ENCODE measurements at places on chromosomes 4 and X. TPM values are rescaled to one million over a fixed set of nuclear protein-coding genes. Genes with fewer than 3 reads are reported as not detected.

DNA sequence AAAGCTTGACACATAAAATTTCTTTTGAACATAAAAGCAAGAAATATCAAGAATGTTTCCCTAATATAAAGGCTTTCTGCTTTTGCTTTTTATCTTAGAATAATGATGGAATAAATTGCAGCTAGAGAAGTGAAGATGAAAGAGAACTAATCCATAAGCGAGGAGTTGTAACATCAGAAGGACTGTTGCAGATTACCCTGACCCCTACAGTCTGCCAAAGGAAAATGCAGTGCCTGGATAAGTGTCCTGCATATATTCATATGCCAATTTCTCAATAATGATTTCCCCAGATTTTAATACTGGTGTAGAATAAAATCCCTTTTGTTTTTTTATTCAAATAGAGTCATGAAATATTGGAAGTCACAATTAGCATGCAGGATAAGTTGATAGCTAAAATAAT is 115.9 kb downstream of the MAGEC2 start:
- DNase-seq, result no peak

- no peak for DNase-seq
These were observed 25.6 kb downstream of the PTTG2 start for GRCh38 chr4:37985730-37986275.

DNA sequence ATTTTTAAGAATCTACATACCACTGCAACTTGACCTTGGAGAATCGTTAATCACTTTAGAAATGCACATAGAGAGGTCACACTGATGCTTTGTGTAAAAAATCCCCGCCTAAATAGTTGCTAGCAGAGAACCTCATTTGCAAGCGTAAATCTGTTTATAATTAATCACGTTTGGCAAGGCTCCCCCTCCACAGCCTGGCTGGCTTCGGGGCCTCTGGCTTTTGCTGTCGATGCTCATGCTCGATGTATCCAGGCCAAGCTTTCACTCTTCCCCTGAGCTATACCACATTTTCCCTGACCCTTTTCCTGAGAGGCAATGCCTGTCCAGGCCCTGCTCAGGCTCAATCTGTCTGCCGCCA is 23.4 kb downstream of the CYTL1 start:
- no peak for DNase-seq

DNA sequence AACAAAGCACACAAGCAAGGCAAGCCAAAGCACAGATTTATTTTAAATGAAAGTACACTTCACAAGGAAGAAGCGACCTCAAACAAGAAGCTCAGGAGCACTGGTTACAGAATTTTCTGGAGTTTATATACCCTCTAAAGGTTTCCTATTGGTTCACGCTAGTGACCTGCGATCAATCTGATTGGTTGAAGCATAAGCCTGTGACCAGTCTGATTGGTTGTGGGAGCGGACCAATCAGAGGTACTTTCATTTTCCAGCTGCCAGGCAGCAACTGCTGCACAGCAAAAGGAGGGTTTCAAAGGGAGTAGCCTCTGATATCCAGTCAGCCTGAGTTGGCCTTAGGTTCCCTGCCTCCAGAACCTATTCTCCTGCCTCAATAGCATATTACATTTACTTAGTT is 4.6 kb upstream of the AREG start:
- no peak for DNase-seq

DNA sequence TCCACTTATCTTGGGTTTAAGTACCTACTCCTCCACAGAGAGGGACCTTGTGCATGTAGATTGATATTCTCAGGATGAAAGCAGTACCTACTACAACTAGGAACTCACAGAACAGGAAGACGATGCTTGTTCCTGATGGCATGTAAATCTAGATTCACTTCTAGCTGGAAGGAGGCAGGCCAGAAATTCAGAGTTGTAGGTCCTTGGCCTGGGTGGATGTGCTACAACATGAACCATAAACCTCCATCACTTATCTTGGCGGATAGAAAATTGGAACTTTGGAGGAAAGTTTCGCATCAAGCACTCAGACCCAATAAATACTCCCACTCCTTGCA is 9.3 kb upstream of the SMIM20 start:
- DNase-seq, result no peak

GRCh38 chr4:56342746-56343145 is 44.5 kb downstream of the AASDH start:
- DNase-seq, result no peak

- DNase-seq, result no peak
These were observed 831.6 kb upstream of the NDST4 start for GRCh38 chr4:115945026-115945425.

- DNase-seq, result no peak
These were observed 492.2 kb upstream of the AADAT start for GRCh38 chr4:170581969-170582368.

GRCh38 chrX:120244395-120244734 is 6.2 kb upstream of the ZBTB33 start:
- DNase-seq, result no peak

DNA sequence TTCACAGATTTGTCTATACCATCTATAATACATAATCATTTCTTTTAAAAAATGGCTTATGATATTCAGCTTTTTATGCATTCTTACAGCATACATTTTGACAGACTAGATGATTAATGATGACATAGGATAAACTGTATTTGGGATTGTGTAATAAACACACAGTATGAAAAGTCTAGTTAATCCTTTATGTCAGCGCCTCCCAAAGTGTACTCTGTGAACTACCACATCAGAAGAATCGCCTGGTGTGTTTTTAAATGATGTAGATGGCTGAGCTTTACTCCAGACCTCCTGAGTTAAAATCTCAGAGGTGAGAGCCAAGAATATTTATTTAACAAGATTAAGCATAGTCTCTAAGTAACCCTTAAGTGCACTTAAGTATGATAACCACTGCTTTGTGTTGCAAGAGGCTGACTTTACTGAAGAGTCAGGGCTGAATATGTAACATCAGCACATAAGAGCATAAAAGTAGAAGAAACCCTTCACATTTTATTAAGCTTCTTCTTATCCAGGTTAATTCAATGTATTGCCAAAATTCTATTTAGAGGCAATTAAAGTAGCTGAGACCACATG is 104.2 kb downstream of the ANK2 start:
- no peak for DNase-seq

MAMLD1 gene
- total RNA-seq, result 0.67 TPM

SH3RF1 gene
- total RNA-seq, result 18.4 TPM

All from pulmonary artery endothelial cell (primary cell).